ENCODE measurements at places on chromosomes 7 and 10. TPM values are rescaled to one million over a fixed set of nuclear protein-coding genes. Genes with fewer than 3 reads are reported as not detected.

Gene POMZP3
- 23.5 TPM for total RNA-seq

Gene SFTPD
- 1.7 TPM for total RNA-seq

Gene TWNK
- total RNA-seq, result 8.9 TPM

Gene MIOS
- total RNA-seq, result 37.0 TPM

Gene CLDN3
- total RNA-seq, result 180 TPM

Gene IFIT1B
- not detected for total RNA-seq

Gene ZMYND11
- total RNA-seq, result 80.7 TPM

Gene ATP6V1F
- total RNA-seq, result 161 TPM

Gene CDHR3
- 7.1 TPM for total RNA-seq

Gene SMARCD3
- 52.5 TPM for total RNA-seq

Gene OR6V1
- total RNA-seq, result not detected

Gene ADIRF
- 357 TPM for total RNA-seq

Gene VSTM2A
- total RNA-seq, result not detected

Gene UNCX
- total RNA-seq, result 2.0 TPM

Gene HEPACAM2
- 2.5 TPM for total RNA-seq

Gene PRF1
- 8.8 TPM for total RNA-seq

Gene OPALIN
- total RNA-seq, result not detected

Gene ASAH2
- 1.3 TPM for total RNA-seq

Gene RSPH10B
- 0.79 TPM for total RNA-seq

Gene FAM221A
- 8.6 TPM for total RNA-seq

Gene CYP3A4
- not detected for total RNA-seq

Gene SLC25A13
- total RNA-seq, result 32.1 TPM

Gene GOLGA7B
- 0.50 TPM for total RNA-seq
